ENCODE measurements at places on chromosomes 3 and 15.

DNA sequence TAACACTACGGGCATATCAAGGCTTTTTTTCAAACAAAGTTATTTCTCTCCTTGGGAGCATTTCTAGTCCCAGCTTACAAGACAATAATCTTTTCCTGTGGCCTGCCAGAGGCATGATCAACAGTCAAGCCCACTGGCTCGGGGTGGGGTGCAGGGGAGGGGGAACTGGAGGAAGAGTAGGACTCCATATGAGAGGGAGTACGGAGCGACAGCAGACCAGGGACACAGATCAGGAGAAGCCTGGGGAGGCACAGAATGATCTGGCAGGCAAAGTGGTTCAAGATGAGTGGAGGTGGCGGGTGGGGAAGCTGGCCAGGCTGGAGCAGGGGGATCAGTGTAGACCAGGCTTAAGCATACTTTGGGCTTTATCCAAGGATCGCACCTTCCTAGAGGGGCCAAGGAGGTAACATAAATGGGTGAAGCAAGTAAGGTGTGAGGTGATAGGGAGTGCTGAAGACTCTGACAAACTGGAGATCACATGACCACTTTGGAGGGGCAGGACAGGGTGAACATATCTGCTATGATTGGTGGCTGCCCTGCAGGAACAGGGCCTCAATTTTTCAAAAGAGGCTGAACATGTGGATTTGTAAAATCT lies 37.4 kb downstream of the KLF15 start:
- DNase-seq: no peak

- peak; percentile 57 for DNase-seq
These were observed 32.9 kb downstream of the ZBTB11 start for GRCh38 chr3:101643861-101644613.

DNA sequence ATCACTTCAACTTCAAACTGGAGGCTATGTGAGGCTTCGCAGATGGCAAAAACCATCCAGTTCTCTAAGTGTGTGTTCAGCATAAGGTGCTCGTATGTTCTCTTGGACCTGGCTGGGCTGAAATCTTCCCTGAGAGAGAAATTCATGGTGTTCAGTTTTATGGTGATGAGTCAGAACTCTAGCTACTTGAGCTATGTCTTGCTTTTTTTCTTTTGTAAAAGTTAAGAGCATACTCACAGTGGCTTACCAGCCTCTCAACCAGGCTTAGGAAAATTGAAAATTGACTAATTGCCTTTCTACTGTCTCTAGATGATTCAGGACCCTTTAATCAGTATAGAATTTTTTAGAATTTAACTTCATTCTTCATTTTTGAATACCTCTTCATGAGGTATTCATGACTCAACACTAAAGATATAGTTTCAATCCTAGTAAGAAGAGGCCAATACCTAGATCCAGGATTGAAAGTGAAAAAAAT lies 617.5 kb downstream of the TBL1XR1 start:
- peak; percentile 83 for DNase-seq

DNA sequence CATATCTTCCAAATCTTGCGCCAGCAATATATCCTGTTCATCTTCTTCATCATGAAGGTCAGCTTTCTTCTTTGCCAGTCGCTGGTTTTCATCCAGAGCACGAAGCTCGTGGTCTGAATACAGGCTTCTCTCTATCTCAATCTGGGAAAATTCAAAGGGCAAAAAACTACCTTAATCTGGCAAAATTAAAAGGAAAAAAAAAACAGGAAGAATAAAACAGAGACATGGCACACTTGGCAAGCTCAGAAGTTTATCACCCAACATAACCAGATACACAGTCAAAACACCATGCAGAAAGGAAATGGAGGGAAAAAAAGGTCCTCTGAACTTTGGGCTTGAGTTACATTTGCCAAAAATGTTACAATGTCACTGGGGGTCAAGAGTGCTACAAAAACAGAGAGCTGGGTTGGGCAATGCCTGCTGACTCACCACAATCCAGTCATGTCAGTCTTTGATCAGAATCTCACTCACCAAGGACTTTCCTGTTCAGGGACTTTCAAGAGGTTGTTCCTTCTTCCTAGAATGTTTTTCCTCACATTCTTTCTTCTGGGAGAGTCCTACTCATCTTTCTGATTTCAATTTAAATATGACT lies 1.5 kb downstream of the MRPL46 start:
- DNase-seq: no peak

DNA sequence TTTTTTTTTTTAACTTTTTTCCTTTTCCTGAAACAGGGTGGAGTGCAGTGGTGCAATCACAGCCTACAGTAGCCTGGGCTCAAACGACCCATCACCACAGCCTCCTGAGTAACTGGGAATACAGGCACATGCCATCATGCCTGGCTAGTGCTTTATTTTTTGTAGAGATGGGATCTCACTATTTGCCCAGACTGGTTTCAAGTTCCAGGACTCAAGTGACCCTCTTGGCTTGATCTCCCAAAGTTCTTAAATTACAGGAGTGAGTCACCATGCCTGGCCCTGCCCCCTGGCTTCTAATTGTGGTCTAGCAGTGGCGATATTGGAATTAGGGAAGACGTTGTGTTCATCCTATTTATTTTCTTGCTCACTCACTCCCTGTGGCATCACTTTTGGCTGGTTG lies 1138.4 kb downstream of the SI start:
- DNase-seq: no peak

DNA sequence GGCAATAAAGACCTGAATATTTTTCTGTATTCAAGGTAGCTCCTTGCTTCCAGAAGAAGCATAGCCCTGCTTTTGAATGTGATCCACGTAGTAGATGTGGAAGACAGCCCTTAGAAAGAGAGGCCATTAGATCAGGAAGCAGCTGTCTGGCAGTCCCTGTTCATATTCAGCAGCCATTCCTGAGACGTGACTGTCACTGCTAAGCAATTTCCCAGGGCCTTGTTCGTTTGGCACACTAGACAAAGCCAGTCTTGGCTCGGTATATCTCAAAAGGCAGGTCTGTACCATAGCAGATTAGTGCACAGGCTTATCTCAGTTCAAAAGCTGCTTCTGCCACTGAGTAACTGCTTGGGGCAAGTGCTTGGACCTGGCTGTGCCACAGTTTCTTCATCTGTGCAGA lies 287.8 kb upstream of the MCTP2 start:
- peak; percentile 1 for DNase-seq

- no peak for DNase-seq
These were observed 133.3 kb downstream of the MDFIC2 start for GRCh38 chr3:70179111-70179510.

DNA sequence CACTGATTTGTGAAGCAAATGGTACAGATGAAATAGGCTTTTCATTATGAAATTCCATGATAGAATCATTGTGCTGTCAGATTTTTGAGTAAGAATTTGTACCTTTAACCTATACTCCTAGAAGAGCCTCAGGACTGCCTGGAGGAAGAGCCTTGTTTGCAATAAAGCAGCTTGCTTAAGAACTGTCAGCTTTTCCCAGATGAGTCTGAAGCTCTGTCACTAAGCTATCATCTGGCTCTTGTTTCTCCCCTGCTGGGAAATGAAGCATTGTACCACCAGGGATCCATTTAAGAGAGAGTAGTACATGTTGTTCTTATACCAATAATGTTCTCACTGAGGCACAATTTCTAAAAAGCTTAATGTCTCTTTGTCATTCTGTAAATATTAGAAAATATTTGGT lies 85.1 kb upstream of the FLNB start:
- DNase-seq: no peak

GRCh38 chr15:35062738-35063099 lies 22.4 kb downstream of the NANOGP8 start:
- no peak for DNase-seq

GRCh38 chr15:80404761-80405553 lies 775 bp downstream of the ARNT2 start:
- DNase-seq: no peak

DNA sequence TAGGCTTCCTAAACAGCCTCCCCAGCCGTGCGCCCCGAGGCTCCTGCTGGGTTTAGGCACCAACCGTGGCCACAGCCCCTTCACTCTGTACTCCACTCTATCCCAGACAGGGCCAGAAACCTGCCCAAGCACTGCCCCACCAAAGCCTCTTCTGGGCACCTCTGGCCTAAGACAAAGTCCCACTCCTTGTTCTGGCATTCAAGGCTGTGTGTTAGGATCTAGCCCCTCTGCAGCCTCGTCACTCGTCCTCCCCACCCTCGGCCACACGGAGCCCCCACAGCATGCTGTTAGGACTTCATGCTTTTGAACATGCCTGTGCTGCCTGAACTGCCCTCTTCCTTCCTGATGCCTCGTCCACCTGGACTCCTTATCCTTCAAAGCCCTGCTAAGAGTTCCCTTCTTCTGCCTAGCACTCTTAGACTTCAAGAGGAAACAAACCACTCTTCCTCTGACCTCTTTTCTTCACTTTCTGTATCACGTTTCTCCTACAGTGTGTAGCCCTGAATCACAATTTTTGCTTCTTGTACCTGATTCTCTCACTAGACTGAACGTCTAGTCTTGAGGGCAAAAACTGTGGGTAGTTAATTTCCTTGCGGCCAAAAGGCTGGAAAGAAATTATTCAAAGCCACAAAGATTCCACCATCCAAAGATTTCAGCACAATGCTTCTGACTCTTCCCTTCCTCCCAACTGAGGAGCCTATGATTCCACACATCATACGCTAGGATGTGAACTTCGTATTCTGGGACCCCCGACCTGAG lies 28.6 kb downstream of the WNT7A start:
- DNase-seq: no peak

GRCh38 chr3:150370999-150371398 lies 37.1 kb upstream of the TSC22D2 start:
- DNase-seq: no peak

GRCh38 chr3:51896607-51897305 lies 6.4 kb downstream of the IQCF1 start:
- DNase-seq: no peak

DNA sequence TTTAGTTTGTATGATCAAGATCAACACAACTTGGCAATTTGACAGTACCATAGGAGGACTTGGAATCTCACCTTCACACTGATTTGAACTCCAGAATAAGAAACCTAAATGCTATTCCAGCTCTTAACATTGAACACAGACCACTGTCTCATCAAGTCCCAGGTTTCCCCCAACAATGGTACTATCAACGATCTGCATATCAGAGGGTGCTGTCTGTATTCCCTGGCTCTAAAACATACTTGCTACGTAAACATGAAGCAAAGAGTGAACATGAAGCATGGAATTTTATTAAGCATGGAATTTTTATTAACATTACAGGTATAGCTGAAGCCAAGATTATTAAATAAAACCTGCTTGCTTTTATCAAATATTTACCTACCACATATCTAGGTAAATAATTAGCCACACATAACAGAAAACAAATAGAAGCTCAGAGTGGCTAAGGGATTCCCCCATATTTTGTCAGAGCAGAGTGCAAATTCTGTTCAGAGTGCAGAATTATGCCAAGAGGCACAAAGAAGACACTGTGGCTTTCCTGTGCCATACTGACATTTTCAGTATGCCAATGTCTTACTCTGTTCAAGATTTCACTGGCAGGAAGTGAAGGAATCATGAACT lies 22.2 kb upstream of the RIOX2 start:
- DNase-seq: no peak

- DNase-seq: no peak
These were observed 353.4 kb upstream of the TBL1XR1 start for GRCh38 chr3:177550667-177551066.

DNA sequence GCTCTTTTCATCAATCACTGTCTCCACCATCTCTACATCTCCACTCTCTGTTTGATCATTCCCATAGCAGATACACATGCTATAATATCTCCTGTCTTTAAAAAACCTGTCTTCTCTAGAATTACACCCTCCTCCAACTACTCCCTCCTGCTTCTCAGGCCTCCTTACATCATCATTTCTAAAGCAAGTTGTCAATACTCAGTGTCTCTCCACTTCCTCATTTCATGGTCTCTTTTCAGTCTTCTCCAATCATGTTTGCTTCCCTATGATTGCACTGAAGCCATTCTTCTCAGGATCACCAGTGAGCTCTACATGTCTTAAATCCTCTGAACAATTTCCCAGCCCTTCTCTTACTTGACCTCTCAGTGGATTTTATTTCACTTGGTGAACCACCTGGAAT lies 87.0 kb upstream of the ZNF280D start:
- DNase-seq: no peak

DNA sequence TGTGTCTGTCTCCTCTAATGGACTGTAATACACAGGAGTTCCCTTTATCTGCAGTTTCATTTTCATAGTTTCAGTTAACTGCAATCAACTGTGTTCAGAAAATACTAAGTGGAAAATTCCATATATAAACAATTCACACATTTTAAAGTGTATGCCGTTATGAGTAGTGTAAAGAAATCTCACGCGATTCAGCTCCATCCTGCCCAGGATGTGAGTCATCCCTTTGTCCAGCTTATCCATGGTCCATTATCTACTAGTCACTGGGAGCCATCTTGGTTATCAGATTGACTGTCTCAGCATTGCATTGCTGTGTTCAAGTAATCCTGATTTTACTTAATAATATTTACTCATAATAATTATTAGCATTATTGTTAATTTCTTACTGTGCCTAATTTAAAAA lies 14.5 kb downstream of the ZPLD1 start:
- DNase-seq: no peak

DNA sequence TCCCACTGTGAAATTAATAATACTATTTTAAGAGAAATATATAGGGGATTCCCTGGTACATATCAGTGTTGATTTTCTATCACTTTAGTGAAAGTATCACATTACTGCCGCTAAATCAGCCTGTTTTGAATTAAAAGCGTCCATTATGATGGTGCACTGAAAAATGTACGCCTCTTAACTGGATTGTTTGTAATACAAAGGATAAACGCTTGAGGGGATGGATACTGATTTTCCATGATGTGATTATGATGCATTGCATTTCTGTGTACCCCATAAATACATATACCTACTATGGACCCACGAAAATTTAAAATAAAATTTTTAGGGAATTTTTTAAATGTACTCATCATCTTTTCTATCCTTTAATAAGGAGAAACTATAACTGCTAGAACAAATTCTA lies 478.6 kb downstream of the MAGI1 start:
- DNase-seq: no peak

GRCh38 chr3:120148187-120148949 lies 54.1 kb upstream of the GSK3B start:
- DNase-seq: no peak

Measured in fibroblast of skin of left quadriceps (primary cell).